ENCODE measurements at places on chromosomes 11 and 22. TPM values are rescaled to one million over a fixed set of nuclear protein-coding genes. Genes with fewer than 3 reads are reported as not detected.

The C22orf31 gene
- not detected for total RNA-seq

The DEUP1 gene
- 1.9 TPM for total RNA-seq

The LPXN gene
- 31.3 TPM for total RNA-seq

The MCAM gene
- 127 TPM for total RNA-seq

The SLC25A18 gene
- not detected for total RNA-seq

The C22orf42 gene
- not detected for total RNA-seq

The MAP4K2 gene
- 41.8 TPM for total RNA-seq

The UCP3 gene
- total RNA-seq = 1.7 TPM

The CHRM4 gene
- total RNA-seq = not detected

The OR5B21 gene
- total RNA-seq = not detected

Data from lung (tissue), 17 donors.